HuH-7.5 (cell line): ENCODE measurements at places on chromosomes 3 and 15.

GRCh38 chr3:27630885-27631284, 91.2 kb downstream of the EOMES start:
- no peak for DNase-seq

DNA sequence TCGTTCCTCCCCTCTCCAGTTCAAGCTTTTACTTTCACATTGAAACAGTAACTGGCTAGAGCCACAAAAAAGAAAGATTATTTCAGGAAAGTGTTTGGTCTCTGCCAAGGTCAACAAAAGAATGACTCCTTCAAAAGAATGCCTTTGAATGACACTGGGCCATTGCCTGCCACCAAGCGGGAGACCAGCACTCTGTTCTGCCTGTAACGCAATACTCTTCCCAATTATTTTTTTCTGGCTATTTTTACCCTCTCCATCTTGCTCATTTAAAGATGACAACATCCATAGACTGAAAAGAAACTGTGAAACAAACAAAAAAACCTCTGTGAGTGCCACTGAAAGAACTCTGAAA, 37.3 kb downstream of the EHHADH start:
- no peak for DNase-seq

DNA sequence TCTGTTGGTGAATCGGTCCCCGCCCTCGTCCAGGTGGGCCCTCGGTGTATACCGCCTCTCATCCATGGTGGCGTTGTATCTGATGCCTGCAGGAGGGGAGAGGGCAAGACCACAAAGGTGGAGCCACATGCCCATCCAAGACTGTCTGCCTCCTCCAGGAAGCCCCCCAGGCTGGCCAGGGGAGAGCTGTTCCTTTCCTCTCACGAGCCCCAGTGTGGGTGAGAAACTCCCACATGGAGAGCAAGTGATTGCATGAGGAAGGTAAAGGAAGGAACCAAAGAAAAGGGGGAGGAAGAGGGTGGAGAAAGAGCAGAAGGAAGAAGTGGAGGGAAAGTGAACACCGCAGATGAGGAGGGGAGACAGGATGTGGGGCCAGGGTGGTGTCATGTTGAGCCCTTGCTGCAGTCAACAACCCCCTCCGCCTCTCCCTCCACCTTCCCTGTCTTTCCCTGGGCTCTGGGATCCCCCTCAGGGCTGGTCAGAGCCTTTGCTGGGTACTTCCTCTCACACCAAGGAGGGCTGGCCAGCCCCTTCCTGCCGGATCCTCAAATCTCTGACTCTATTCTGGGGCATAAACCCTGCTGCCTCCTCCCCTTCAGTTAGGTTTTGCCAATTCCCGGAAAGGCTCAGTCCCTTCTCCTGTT, 49.3 kb downstream of the FEM1B start:
- no peak for DNase-seq

GRCh38 chr3:16599694-16600093, 5.5 kb downstream of the DAZL start:
- DNase-seq = no peak

DNA sequence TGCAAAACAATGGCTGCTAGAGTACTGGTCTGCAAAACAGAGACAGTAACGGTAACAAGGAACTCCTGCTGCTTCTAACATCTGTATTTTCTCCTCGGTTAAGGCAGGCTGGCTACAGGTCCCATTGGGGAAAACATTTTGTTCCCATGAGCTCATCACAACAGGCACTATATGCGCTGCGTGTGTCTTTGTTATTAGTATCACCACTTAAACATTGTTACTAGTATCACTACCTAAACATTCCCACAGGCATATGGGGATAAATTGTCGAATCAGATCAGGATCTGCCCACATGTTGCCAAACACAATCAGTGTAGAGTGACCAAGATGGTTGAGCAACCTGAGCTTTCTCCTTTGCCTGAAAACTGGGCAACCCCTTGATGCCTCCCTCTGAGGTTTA, 77.2 kb downstream of the TOP2B start:
- DNase-seq = no peak

DNA sequence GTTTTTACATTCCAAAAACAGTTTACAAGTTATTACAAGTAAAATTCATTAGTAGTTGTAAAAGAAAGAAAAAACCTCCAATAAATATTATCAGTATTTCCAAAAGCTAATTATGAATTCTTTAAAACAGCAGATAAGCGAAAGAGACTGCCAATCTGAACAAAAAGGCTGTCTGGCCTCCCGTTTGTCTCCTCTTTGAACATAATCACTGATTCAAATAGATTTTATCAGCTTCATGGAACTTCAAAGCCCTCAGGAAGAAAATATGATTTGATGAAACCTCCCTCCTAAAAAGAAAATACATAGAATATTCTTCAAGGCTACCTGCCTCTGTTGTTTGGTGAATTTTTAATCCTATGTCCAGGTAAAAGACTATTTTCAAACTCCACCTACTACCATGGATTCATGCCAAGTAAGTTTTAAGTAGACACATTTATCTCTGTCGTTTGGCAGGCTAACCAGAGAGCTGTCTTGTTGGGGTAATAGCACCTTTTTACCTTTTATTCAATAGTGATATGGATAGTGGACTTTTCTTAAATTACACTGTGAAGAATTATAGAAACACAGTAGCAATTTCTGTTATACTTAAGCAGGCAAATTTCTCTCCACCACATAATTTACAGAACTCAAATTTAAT, 35.0 kb downstream of the SATB1 start:
- DNase-seq = no peak

GRCh38 chr3:194194757-194195085, 58.8 kb downstream of the HES1 start:
- no peak for DNase-seq

- DNase-seq = peak; percentile 56
Measured at GRCh38 chr3:44439499-44440295, 37.8 kb downstream of the ZNF445 start.
